A673 (cell line): ENCODE measurements at places on chromosomes 1 and 21. TPM values are rescaled to one million over a fixed set of nuclear protein-coding genes. Genes with fewer than 3 reads are reported as not detected.

DNA sequence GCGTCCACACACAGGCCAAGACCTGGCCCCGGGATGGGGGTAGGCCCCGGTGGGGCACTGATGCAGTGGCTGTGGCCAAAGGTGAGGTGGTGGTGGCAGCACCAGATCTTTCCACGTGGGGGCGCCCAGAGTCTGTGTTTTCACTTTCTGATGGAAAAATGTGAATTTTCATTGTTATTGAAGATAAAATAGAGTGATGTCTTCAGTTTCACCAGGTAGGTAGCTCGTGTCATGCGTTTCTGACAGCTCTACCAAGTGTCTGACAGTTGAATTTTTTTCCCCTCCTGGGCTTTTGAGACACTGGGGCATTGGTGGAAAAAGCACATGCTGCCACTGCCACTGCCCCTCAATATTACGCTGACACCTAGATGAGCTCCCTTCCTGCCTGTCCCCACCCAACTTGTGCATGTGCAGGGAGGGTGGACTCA, 40.0 kb upstream of the MAGOH start:
- H3K4me1 ChIP-seq, result no peaks in the 10 kb centered on the region
- peak; percentile 45 for DNase-seq
- H3K4me3 ChIP-seq, result no peak overlapping the region

DNA sequence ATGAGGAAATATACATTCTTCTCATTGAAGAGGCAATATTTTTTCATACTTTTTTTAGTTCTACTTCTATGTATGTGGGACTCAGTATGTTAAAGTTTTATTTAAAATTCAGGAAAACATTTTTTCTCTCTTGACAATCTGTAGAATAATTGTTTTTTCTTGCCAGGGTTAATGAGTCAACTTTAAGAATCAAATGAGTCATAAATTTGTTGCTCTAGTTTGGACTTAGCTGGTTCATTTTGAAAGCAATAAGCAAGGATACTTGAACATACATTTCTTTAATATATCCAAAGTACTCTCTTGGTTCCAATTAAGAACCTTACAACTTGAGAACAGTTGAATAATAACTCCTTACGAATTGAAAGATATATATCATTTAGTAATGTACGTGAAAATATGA, 1145.3 kb upstream of the B3GALT2 start:
- no peaks in the 10 kb centered on the region for H3K36me3 ChIP-seq
- H3K4me1 ChIP-seq, result no peaks in the 10 kb centered on the region
- H3K27me3 ChIP-seq, result no peaks in the 10 kb centered on the region

DNA sequence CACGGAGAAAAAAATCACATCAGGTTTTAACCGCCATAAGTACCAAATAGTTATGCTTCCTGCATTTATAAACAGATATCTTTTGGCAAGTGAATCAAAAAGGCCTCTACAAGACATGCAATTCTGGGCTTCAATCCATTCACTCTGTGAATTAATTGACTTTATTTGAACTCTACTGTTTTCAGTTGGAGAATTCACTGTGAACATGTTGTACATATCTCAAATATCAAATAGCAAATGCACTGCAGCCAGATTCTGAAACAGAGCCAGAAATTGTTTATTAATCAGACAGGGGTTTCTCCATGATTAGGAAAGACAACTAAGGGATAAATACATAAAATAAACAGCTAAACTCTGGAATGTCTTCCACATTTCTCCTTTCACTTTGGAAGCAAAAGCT, 445.4 kb upstream of the NFIA start:
- peaks cover 54% of the 10 kb centered on the region for H3K27me3 ChIP-seq
- H3K4me1 ChIP-seq, result no peaks in the 10 kb centered on the region
- DNase-seq, result no peak
- no peak overlapping the region for H3K4me3 ChIP-seq
- H3K27ac ChIP-seq, result no peak overlapping the region

The OR10X1 gene
- not detected in 2 replicates for total RNA-seq

The KIF26B gene
- total RNA-seq, result not detected in 2 replicates
